ENCODE measurements at places on chromosomes 5 and 9. TPM values are rescaled to one million over a fixed set of nuclear protein-coding genes. Genes with fewer than 3 reads are reported as not detected.

INIP gene
- 12.3 TPM for polyA plus RNA-seq

TSSK1B gene
- polyA plus RNA-seq = 0.03 TPM

ECM2 gene
- 0.03 TPM for polyA plus RNA-seq

APBA1 gene
- 5.0 TPM for polyA plus RNA-seq

CAMLG gene
- polyA plus RNA-seq = 14.7 TPM

PROB1 gene
- 0.47 TPM for polyA plus RNA-seq

TARS1 gene
- 39.1 TPM for polyA plus RNA-seq

SGCD gene
- polyA plus RNA-seq = not detected

GGTA1 gene
- polyA plus RNA-seq = not detected

- DNase-seq = no peak
Observed at GRCh38 chr5:66645039-66645438, 48.8 kb downstream of the MAST4 start.

DNA sequence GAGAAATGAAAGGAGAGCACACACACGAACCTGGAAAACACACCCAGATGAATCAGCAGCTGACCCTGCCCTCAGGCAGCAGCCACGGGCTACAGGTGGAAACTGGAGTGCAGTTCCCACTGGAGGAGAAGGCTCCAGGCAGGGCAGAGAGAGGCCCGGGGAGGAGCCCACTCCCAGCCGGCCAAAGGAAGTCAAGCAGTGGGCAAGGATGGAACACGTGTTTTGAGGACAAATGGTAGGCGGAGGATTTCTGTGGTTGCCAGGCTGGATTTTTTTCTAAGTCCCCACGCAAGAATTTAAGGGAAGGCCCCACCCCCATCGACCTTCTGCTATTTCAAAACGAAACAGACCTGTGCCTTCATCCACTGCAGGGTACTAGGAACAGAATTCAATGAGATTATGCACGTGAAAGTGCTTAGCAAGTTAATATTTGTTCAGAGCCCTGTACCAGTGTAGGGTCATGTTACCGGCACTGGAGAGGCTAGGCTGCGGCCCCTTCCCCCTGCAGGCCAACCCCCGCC, 6.8 kb downstream of the EPB41L4B start:
- DNase-seq = no peak

- no peak for DNase-seq
Observed at GRCh38 chr5:126277762-126278161, 145.4 kb upstream of the GRAMD2B start.

- DNase-seq = no peak
Observed at GRCh38 chr9:8651846-8652215, 852.3 kb upstream of the DMAC1 start.

DNA sequence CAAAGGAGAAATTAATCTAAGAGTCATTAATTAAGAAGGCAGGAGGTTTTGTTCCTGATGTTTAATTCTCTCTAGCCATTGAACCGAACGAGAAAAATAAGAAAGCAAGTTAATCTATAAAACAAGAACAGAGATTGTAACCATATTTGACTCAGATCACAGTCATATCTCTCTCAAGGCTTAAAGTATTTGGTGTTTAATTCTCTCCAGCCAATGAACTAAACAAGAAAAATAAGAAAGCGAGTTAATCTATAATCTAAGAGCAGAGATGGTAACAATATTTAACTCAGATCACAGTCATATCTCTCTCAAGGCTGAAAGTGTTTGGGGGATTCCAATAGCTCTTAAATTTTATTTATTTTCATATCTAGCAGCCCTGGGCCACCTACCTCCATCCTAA, 74.4 kb upstream of the SHISAL2B start:
- DNase-seq = no peak

DNA sequence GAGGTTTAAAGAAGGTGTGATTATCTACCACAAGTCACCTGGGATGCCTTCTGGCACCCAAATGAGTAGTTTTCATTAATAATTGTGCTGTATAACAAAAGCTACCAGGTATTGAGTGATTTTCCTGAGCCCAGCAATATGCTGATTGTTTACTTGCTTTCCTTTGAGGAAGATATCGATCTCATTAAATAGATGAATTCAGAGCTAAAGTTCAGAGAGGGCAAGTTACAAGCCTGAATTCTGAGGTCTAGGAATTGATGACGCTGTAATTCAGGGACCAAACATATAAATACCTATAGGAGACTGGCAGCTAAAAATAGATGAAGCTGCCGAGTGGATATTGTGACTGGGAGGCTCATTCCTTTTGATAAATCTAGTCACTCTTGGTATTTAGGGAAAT, 1.1 kb downstream of the ERCC6L2 start:
- DNase-seq = no peak

DNA sequence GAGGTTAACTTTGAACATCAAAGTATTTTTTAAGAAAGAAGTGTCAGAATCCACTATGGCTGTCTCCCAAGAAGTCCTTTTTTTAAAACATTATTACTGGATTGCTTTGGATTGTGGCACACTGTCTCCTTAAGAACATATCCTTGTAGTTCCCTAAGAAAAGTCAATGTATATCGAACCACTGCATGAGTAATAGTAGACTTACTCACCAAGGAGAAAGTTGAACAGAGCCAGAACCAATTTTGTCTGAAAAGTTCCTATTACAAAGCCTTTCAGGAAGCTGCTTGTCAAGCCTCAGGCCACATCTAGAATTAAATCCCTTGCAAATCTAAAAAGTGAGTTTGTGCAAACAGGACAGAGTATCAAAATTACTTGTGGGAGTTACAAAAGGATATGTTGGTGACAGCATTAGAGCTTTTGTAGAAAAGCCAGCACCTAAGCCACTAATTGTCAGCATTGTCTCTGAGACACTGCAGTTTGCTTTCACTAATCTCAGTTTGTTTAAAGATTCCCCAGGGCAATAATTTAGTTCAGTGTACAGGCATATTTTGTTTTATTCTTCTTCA, 195.4 kb downstream of the MPDZ start:
- no peak for DNase-seq

GRCh38 chr9:128713411-128713780, 10.5 kb downstream of the ZDHHC12 start:
- no peak for DNase-seq

GRCh38 chr9:111349766-111350165, 19.7 kb upstream of the OR2K2 start:
- no peak for DNase-seq

DNA sequence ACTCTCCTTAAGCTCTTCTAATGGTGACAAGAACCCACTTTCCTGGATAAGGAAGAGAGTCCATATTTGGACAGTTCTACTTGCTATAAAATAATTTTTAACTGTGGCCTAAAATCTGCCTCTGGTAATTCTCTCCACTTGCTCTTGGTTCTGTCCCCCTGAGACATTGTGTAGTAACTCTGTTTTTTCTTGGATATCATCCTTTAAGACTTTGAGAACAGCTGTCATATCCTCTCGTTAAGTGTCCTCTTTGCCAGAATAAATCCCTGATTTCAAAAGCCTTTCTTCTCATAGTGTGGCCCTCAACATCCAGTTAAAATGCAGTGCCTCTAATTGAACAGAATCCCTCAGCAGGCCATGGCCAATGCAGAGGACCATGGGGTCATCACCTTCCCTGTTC, 101.5 kb downstream of the ARHGEF28 start:
- no peak for DNase-seq

DNA sequence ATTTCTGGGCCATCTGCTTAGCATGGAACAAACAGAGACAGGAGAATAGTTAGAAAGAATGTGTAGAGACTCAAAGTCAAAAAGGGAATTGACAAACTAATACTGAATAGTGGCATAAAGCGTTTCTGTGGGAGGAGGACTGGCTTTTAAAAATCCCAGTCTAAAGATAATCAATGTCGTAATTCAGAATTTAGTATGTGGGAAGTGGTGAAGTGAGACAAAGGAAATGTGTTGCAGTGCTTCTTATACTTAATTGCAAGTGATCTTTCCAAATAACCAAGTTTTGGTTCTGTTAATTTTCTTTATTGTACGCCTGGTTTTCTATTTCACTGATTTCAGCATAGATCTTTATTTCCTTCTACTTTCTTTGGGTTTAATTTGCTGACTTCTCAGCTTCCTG, 133.2 kb downstream of the ENTREP1 start:
- DNase-seq = no peak

DNA sequence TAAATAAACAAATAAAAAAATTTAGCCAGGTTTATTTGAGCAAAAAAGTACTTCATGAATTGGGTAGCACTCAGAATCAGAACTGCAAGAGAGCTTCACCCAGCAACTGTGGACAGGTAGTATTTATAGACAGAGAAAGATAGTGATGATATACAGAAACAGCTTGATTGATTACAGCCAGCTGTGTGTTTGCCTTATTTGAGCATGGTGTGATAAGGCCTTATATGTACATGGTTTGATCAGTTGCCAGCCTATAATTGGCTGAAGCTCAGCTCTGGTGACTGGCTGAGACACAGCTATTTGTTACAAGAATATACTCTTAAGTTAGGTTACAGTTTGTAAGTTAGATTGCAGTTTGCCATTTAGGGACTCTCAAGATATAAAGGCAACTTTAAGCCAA, 34.3 kb upstream of the ARL15 start:
- no peak for DNase-seq

DNA sequence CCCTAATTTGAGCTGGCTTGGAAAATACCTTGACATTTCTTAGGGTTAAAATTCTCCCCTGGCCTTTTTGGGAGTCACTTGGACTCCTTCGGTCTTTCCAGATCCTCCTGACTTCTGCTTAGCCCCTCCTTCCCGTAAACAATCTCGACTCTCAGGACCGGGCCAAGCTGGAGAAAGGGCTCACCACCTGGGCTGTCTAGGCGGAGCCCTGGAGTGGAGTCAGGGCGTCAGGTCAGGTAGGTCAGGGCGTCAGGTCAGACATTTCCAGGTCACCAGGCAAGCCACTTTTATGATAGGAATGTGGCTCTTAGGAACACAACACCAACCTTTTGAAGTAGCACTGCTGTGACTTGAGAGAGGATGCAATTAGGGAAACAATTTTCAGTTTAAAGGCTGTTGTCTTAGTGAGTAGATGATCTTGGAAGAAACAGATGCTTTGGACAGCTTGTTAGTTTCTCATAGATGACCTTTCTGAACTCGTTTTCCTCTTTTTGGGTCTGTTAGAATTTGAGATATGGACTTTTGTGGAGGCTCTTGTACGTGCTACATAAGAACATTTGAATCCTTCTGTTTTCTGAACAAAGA, 12.8 kb downstream of the OSTF1 start:
- DNase-seq = no peak

GRCh38 chr9:128072144-128073021, 4.4 kb downstream of the SLC25A25 start:
- DNase-seq = peak; percentile 83

GRCh38 chr5:79474367-79475151, 39.4 kb downstream of the HOMER1 start:
- no peak for DNase-seq

- no peak for DNase-seq
Observed at GRCh38 chr5:53792338-53792737, 231.9 kb downstream of the NDUFS4 start.

- no peak for DNase-seq
Observed at GRCh38 chr5:1133510-1134201, 21.8 kb upstream of the SLC12A7 start.

GRCh38 chr9:72586388-72587130, 65.2 kb downstream of the TMC1 start:
- DNase-seq = peak; percentile 42

- no peak for DNase-seq
Observed at GRCh38 chr5:118314931-118315330, 673.4 kb downstream of the DTWD2 start.

- DNase-seq = peak; percentile 70
Observed at GRCh38 chr5:73625372-73625943, 538 bp upstream of the ARHGEF28 start.

DNA sequence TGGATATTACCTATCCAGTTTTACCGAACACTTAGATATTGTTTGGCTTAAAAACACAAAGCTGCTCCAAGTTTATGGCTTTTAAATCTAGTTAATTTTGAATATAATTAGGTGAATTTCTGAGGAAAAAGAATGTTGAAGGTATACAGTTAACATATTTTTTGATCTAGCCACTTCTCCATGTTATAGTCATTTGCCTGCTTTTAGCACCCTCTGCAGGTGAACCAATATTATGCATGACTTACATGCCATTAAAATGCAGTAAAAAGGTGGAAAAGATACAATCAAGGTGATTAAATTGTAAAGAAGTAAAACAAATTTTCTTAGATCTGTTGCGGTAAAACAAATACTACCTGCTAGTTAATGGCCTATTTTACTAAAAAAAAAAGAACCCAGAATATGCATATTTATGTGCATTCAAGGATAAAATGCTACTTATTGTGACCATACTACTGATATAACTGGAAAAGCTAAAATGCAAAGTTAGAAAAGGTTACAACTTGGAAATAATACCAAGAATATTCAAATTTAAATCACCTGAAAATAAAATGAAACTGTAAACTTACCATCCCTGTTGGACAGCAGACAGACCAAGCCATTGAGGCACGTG, 132.1 kb downstream of the AP3B1 start:
- peak; percentile 56 for DNase-seq

DNA sequence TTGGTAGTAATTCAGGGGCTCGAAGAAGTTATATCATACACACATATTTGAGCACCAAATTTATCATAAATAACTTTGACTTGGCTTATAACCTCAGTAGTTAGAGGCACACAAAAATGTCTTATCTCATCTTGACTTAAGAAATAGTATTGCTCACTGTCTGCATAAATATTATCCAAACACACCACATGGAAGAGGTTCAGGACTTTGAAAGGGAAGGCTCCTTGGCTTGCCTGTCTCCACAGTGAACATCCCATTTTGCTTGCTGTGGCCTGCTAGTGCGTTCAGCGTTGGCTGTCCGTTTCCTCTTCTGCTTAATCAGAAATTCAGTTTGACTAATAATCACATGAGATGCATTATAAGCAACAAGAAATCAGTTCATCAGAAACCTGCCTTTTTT, 13.9 kb downstream of the GRXCR2 start:
- DNase-seq = no peak

GRCh38 chr9:109466623-109467590, 31.2 kb downstream of the PTPN3 start:
- DNase-seq = no peak

- DNase-seq = no peak
Observed at GRCh38 chr9:86337469-86338108, 16.6 kb downstream of the TUT7 start.

GRCh38 chr9:129235931-129236331, 57.9 kb upstream of the IER5L start:
- no peak for DNase-seq

DNA sequence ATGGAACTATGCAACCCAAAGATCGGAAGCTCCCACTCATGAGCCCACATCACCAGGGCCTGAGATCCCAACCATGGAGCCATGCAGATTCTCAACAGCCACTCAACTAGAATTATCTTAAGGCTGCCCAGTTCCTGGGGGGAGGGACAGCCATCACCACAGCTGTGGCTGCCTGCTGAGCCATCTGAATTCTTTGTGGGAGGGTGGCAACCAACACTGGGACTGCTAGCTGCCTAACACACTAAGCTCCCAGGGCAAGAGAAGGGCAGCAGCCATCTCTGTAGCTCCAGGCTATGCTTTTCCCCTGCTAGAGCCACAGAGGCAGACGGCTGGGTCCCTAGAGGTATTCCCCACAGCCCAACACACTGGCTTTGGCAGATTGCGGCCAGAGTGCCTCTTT, 251.3 kb upstream of the GRAMD2B start:
- DNase-seq = no peak

All from endothelial cell of umbilical vein (primary cell).